Activated naive CD4-positive, alpha-beta T cell (primary cell): ENCODE measurements at places on chromosomes 2 and 18.

DNA sequence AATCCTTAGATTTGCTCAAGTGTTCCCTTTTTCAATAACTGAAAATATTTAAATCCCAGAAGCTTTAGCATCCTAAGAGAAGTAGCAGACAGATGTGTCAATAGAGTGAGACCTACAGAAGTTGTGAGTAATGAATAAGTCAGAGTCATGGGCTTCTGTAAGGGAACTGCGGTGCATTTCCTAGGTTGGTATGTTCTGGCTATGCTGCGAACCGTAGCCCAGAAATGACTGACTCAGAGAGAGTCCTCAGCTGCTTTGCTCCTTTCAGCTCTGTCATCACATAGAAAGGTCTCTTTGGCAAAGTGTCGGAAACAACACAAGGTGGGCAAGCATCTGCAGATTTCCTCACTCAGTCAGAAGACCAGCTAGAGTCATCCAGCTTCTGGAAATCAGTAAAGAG is 297.1 kb downstream of the ARHGAP15 start:
- DNase-seq, result no peak

GRCh38 chr2:36266536-36267121 is 88.9 kb upstream of the CRIM1 start:
- no peak for DNase-seq

- DNase-seq, result no peak
Measured at GRCh38 chr2:181076658-181077057, 96.3 kb downstream of the UBE2E3 start.

GRCh38 chr2:54417577-54417976 is 38.5 kb upstream of the SPTBN1 start:
- DNase-seq, result no peak

GRCh38 chr2:231334179-231334930 is 61.2 kb upstream of the B3GNT7 start:
- no peak for DNase-seq

DNA sequence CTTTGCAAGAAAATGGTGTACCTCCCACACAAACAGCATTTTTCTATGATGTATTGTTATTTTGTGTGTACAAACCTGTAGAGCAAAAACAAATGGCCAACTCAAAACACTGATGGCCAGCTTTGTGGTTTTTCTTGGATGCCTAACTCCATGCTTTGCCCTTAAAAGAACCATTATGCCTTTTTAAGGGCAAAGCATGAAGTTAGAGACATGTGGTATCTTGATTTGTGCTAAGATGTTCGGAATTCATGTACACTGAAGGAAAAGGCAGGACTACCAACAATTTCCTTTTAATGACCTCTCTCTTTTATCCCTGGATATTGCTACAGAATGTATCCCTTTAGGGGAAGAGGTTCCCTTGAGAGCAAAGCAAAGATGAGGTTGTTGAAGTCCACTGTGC is 273.6 kb downstream of the SCG2 start:
- DNase-seq, result no peak

GRCh38 chr18:78722386-78722785 is 257.2 kb upstream of the SALL3 start:
- no peak for DNase-seq

- DNase-seq, result no peak
Measured at GRCh38 chr2:207188626-207189419, 23.1 kb upstream of the KLF7 start.

DNA sequence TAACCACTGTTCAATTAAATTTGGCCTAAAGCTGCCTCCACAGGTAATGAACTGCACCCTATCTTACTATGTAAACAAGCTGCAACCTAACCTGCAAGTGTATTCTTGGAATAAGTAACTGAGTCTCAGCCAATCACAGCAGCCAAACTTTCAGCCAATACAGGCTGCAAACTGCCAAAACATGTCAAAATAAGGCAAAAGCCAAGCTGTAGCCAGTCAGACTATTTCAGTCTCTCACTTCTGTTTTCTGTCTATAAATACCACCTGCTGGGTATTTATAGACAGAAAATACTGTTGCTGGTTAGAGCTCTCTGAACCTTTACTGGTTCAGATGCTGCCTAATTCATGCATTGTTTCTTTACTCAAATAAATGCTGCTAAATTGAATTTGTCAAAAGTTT is 14.3 kb downstream of the C2orf76 start:
- DNase-seq, result no peak

DNA sequence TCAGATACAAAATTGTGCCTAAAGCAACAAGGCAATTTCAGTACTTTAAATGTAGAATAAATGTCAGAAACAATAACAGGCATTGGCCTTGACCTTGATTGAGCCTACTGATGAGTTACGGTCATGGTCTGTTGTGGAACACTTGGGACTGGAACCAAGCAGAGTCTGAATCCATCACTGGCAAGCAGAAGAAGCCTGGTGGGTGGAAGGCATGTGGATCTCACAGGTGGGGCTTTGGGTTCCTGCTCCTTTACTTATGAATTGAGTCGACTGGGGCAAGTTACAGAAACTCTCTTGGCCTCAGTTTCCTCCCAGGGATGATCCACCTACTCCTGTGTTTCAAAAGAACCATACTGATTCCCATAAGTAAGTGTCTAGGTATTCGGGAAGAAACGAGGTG is 102.3 kb downstream of the KCNF1 start:
- no peak for DNase-seq

GRCh38 chr18:44096016-44096415 is 584.7 kb upstream of the SETBP1 start:
- DNase-seq, result no peak

DNA sequence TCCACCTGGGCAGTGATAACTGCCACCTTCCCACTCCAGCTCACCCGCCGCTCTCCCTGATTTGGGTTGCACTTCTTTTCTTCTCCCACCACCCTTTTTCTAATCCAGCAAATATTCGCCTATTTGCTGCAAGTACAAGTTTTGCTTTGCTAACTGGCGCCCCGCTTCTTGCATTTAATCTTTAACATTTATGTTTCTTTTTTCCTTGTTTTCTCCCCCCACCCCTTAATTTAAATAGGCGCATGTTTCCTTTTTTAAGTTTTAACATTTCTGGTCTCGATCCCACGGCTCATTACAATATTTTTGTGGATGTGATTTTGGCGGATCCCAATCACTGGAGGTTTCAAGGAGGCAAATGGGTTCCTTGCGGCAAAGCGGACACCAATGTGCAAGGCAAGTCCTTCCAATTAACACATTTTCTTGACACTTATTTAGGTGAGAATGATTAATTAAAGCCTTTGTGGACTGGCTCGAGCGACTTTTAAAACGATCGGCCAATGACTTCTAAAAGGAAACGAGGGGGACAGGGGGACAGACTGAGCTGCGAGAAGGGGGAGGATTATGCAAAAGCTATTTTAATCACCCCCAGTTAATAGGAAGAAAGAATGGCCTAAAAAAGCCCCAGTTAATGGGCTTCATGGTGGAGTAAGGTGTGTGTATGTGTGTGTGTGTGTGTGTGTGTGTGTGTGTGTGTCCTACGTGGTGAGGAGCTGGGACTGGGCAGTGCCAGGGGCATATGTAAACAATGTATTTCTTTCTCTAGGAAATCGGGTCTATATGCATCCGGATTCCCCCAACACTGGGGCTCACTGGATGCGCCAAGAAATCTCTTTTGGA is 1.6 kb downstream of the TBR1 start:
- no peak for DNase-seq

DNA sequence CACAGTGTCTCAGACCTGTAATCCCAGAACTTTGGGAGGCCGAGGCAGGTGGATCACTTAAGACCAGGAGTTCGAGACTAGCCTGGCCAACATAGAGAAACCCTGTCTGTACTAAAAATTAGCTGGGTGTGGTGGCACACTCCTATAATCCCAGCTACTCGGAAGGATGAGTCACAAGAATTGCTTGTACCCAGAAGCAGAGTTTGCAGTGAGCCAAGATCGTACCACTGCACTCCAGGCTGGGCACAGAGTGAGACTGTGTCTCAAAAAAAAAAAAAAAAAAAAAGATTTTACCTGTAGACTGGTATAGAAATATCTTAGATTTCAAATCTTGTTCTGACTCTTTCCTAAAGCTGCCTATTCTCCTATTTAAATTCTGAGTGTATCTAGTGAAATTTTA is 7.2 kb upstream of the KLHL29 start:
- DNase-seq, result no peak

GRCh38 chr2:80395251-80395650 is 90.7 kb upstream of the LRRTM1 start:
- no peak for DNase-seq

DNA sequence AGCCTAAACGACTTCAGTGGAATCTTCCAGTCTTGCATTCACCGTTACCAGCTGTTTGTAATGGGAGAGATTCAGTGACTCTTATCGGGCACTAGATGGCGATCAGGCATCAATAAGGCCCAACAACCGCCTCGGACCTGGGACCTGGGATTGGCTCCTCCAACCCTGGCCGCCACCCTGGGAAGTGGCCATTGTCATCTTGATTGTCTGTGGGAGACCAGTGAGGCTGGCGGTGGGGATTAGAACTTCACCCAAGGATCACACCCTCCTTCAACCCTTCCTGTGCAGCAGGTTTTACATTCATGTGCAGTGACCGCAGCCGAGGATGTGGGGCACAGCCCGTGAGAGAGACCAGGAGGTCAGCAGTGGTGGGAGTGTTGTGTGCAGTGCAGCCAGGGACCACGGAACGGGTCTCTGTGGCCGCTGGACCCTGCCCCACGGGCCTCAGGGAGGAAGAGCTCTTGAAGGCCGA is 85.3 kb downstream of the SPP2 start:
- peak; percentile 14 for DNase-seq

GRCh38 chr2:61463769-61464475 is 7.0 kb downstream of the USP34 start:
- DNase-seq, result no peak

DNA sequence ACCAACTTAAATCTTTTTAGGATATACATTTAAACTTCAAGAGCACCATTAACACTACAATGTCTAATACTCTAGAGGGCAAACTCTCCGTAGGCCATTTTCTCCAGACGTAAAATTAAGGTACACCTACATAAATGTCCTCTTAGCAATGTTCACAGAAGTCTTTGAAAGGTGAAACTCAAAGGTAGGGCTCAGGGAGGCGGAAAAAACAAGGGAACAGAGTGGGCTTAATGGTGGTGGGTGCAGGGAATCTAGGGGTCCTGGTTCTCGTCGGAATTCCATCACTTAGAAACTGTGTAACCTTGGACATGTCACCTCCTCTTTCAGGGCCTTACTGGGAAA is 668 bp downstream of the NFU1 start:
- no peak for DNase-seq
